NCI-H510A treated with DMSO at 0.1 percent for 48 hours (cell line): ENCODE measurements at places on chromosomes 13 and 19.

GRCh38 chr13:50392977-50393376 is 377.7 kb downstream of the KCNRG start:
- DNase-seq, result no peak

DNA sequence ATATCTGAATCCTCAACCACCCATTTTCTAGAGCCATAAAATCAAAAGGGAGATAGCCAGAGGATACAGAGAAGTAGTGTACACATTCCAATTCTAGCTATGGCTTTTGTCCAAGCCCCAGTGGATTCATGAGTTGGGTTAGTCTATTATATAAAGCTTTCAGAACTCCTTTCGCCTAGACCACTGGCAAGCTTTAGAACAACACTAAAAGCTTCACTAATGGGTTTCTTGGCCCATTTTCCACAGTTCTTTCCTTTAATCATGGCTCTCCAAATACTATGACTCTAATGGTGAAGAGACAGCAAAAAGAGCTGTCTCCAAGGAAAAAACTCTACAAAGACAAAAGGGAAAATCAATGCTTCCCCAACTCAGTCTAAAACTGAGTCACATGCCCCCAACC is 48.2 kb upstream of the SLITRK5 start:
- no peak for DNase-seq

DNA sequence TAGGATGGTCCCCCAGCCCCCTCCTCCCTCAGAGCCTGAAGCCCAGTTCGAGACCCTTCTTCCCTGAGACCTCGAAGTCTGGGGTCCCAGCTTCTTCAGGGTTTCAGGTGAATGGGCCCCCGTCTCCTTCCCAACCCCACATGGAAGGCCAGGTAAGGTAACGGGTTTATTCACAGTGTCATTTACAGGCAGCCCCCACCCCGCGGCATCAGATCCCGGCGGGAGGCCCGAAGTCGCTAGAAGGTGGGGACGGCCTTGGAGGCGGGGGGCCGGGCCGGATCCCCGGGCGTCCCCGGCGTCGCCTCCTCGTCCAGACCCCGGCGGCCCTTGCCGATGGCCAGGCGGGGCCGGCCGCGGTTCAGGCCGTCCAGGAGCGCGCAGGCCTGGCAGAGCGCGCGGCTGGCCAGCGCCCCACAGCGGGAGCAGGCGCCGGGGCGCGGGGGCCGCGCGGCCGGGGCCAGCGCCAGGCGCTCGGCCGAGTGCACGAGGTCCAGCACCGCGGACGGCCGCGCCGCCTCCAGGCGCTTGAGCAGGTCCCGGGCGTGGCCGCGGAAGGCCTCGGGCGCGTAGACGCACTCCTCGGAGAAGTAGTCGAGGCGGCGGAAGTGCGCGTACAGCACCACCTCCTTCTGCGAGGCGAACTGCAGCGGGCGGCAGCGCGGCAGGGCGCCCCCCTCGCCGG is 9.7 kb downstream of the CTU1 start:
- no peak for DNase-seq

GRCh38 chr19:41637484-41637883 is 10.6 kb upstream of the CEACAM4 start:
- no peak for DNase-seq

- no peak for DNase-seq
These were observed 32.9 kb upstream of the POU2F2 start for GRCh38 chr19:42165146-42165545.

DNA sequence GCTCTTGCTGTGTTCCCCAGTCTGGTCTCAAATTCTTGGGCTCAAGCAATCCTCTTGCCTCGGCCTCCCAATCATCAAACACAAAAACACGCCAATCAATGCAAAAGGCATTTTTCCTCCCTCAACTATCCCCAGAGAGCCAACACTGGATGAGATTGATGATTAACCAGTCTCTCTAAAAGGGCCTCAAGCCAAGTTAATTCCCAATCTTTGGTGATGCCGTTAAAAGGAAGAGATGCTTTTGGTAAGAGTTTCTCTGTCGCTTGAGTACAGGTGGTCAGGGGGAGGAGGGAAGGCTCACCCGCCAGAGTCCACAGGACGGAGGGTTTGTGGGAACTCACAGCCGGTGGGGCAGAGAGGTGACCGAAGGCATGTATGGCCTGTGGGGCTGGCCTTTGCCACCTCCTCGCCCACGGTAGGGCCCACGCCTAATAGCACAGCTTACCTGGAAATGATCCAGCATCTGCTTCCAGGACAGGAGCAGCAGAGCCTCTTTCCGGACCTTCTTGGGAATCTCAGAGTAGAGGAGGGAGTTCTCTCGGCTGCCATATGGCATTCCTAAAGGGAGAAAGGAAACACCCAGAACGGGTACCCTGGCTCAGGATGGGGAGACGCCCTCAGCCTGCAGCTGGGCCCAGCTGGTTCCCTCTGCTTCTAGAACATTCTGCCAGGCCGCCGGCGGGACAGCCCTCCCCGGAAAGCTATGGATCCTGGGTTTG is 18.1 kb downstream of the DPP9 start:
- no peak for DNase-seq

DNA sequence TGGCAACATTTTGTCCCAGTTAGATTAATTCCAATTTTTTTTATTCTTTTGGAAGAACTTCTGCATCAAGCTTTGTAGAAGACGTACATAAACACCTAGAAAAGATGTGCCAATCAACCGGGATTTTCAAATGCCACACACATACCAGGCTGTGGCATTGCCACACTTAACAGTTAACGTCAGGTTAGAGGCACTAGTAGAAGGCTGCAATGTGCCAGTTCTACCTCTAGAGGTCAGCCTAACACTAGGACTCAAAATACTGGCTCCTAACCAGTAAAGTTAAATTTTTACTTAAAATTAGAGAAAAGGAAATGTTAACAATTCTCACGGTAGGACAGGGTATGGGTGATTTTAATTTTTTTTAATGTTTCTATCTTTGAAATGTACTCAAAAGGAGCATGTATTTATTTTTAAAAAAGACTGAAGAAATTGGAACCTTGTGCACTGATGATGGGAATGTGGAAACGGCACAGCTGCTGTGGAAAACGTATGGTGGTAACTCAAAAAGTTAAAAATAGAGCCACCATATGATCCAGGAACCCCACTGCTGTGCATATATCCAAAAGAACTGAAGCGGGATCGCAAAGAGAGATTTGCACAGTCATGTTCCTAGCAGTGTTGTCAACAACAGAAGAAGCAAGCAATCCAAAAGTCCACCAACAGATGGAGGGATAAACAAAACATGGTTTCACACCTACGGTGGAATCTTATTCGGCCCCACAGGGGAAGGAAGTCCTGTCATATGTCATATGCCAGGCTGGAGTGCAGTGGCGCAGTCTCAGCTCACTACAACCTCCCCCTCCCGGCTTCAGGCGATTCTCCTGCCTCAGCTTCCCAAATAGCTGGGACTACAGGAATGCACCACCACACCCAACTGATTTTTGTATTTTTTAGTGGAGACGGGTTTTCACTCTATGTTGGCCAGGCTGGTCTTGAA is 30.3 kb downstream of the CRYL1 start:
- DNase-seq, result peak; percentile 25

GRCh38 chr13:77492982-77493381 is 42.5 kb upstream of the SCEL start:
- DNase-seq, result peak; percentile 55

GRCh38 chr13:108346376-108346775 is 76.9 kb downstream of the TNFSF13B start:
- peak; percentile 11 for DNase-seq

- DNase-seq, result no peak
These were observed 302.8 kb downstream of the FOXO1 start for GRCh38 chr13:40363653-40364052.

GRCh38 chr19:24140099-24140498 is 53.1 kb downstream of the ZNF254 start:
- no peak for DNase-seq

DNA sequence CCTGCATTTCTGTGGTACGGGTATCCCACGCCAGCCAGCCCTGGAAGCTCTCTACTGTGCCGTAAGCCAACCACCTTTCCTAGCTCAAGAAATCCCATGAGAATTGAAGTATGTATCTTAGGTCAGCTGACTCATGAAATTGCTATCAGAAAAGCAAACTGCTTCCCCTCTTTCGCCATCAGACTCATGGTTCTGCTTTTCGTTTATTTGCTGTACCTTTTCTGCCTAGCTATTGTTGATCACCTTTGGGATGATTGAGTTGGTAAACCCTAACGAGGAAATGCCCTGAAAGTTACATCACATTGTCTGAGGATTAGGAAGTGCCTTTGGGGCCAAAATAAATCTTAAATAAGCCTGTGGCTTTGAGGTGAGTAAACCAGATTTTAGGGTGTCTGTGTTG is at the start of gene ADGRE3:
TSS of gene ADGRE3 (minus strand) at position 81 of the 400 bp plus-strand sequence. CDS start at position 7, 74 bp downstream.
- no peak for DNase-seq

DNA sequence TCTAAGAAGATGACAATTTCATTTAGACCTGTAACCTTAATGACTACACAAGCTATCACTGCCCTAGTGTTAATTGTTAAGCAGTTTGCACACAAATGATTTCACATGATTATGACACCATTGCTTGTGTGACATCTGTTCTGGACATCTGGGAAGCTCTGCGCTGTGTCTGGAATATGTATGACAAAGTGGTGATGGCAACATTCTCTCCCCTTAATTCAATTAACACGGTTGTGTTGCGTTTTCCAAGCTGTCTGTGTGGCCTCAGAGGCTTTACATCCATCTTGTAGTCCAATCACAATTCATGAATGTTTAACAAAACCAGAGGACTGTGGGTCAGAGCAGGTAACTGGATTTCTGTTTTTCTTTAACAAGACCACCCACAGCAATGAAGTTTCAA is 204.4 kb downstream of the COG6 start:
- no peak for DNase-seq

DNA sequence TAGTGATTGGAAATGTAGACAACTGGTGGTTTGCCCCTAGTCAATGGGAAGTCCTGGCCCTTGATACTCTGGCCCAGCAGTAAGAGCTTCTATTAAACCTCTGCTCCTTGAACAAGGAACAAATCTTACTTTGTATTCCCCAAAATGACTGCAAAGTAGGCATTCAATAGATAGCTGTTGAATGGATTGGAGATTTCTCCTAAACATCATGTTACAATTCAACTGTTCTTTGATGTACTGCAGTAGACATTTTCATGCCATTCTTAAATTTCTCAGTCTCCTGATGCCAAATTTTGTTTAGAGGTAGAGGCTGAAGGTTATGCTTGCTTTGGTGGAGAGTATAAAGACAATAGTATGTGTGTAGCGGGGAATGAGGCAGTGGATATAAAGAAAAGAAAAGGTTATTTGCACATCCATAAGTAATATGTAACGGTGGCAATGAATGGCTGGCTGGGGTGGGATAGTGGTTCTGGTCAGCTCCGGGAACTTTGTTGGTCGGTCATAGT is 12.8 kb downstream of the MIR17HG start:
- no peak for DNase-seq

GRCh38 chr13:51148952-51149573 is 38.0 kb upstream of the C13orf42 start:
- peak; percentile 13 for DNase-seq

DNA sequence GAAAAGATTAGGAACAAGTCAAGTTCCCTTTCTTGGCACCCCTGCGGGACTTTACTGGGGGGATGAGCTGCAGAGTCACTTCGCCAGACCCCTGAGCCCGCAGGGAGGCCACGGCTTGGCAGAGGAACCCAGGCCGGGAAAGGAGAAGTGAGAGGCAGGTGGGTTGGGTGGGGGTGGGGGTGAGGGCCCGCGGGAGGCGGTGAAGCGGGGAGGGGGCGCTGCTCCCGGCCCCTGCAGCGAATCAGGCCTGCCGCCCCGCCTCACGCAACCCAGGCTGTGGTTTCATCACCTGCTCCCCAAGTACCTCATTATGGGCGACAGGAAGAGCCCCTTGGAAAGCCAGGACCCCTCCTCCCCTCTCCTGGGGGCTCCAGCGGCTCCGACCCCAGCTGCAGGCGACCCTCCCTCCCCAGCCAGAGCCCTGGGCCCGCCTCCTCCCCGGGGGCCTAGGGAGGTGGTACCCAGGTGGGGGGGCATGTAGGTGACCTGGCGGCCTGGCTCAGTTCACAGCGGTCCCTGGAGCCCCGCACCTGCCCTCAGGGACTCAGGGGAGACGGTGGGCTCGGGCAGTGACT is 9.5 kb downstream of the MEF2B start:
- no peak for DNase-seq

- no peak for DNase-seq
These were observed 211.6 kb downstream of the SHISA2 start for GRCh38 chr13:25840261-25840660.

DNA sequence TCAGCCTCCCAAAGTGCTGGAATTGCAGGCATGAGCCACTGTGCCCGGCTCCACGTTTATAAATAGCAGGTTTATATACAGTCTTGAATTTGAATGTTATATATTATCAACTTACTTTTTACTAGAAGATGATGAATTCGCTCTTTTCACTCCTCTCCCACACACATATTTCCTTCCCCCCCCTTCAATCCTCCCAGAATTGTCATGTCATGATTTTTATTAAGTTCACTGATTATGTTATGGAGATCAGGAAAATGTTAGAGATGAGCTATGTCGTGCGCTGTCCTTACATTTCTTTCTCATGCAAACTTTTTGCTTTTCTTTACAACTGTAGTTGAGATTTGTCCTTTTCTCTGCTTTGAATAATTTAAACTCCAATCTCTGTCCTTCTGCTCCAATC is 17.8 kb upstream of the GRAMD1A start:
- DNase-seq, result no peak

- DNase-seq, result no peak
These were observed 40.4 kb downstream of the INTS6 start for GRCh38 chr13:51412431-51412830.

- DNase-seq, result no peak
These were observed 31.0 kb downstream of the LYL1 start for GRCh38 chr19:13071444-13072187.

GRCh38 chr13:49638030-49638743 is 9.9 kb downstream of the ARL11 start:
- DNase-seq, result peak; percentile 59

DNA sequence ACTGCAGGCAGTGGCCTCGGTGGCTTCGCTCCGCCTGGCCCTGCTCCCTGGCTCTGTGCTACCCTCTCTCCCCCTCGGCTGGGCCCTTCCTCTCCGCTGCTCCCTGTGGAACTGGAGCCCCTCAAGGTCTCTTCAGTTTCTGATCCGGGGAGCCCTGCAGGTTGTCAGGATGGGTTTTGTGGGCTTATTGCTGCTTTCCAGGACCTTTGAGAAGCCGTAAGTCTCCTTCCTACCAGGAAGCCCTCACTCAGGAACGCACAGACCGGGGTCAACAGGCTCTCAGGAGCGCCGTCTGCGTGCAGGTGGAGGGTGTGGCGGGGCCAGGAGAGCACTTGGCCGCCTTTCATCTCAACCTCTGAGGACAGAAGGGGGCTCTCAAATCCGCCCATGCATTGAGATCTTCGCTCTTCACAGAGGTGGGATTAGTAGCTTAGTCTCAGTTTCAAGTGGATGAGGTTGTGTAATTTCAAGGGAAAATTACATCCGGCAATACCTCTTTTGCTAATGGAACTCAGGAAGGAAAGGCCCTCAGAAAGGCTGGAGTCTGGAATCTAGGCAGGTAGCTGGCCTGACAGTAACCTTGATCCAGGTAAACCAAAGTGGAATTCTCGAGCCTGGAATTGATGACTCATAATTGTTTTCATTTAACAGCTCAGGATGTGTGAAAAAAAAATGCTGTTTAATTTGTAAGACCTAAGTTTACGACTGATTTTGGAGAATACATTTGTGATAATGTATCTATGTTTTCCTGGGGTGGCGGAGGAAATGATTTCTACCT is 102.0 kb downstream of the ATP11A start:
- DNase-seq, result peak; percentile 97

- no peak for DNase-seq
These were observed 3.7 kb downstream of the TINCR start for GRCh38 chr19:5563935-5564612.

GRCh38 chr13:39515224-39515714 is 87.7 kb downstream of the LHFPL6 start:
- DNase-seq, result no peak
